T-helper 22 cell (primary cell): ENCODE measurements at places on chromosomes 2 and 18.

GRCh38 chr18:34718610-34719009 lies 8.5 kb downstream of the DTNA start:
- no peak for DNase-seq

GRCh38 chr2:64300066-64300465 lies 153.9 kb upstream of the LGALSL start:
- no peak for DNase-seq

GRCh38 chr2:174965992-174966744 lies 39.0 kb downstream of the CHN1 start:
- DNase-seq = no peak

DNA sequence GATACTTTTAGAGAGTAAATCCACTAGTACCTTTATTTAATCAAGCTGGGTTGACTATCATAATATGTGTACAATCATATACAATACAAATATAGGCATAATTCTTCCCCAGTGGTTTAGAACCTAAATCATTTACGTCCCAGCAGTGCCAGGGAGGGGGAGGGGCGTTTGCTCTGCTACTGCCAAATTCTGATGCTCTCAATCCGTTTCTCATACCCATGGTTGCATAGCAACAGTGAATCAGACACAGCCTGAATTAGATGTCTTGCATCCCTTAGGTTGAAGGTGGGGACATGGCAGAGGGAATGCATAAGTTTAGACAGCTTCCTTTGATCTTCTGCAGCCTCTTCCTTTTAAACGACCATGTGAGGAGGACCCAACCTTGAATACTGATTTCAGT lies 135.4 kb downstream of the ABCA12 start:
- DNase-seq = no peak

- DNase-seq = no peak
These were observed 149.2 kb downstream of the FAM210A start for GRCh38 chr18:13577091-13577697.

DNA sequence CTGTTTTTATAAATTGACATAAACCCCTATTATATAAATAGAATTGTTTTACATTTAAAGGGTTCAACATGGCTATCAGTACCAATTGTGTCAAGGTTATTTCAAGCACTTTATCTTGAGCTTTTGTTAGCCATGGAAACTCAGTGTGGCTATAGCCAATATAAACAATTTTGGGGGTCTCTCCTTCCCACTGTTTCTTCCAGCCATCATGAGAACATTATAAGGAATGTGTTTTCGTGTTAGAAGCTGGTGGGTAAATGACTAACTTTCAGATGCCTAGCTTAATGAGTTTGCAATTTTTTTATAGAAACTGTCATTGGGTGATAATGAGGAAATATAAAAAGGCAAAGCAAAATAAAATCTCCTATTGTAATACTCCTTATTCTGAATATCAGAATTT lies 153.5 kb upstream of the FOSL2 start:
- no peak for DNase-seq

GRCh38 chr2:33336036-33336625 lies 140.3 kb upstream of the RASGRP3 start:
- DNase-seq = no peak

GRCh38 chr2:20588918-20589871 lies 61.7 kb downstream of the HS1BP3 start:
- no peak for DNase-seq

- DNase-seq = no peak
These were observed 19.9 kb downstream of the IL36B start for GRCh38 chr2:113032737-113033136.

GRCh38 chr2:109128048-109128615 lies 873 bp upstream of the SH3RF3 start:
- DNase-seq = no peak

DNA sequence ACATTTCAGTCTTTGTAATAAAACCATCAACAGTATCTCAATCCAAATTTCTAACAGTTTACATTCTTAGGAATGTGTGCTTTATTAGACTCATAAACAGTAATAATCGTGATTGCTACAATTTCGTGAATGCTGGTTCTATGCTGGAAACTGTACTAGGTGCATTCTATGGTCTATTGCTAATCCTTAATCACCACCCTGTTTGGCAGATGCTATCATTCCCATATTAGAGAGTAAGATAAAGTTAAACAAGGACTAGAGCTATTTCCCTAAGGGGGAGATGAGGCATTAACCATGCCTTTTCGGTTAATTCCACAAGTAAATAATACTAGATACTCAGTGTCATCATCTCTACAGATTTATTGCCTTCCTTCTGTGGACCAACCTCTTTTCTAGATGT lies 244.0 kb downstream of the PAX3 start:
- DNase-seq = no peak

DNA sequence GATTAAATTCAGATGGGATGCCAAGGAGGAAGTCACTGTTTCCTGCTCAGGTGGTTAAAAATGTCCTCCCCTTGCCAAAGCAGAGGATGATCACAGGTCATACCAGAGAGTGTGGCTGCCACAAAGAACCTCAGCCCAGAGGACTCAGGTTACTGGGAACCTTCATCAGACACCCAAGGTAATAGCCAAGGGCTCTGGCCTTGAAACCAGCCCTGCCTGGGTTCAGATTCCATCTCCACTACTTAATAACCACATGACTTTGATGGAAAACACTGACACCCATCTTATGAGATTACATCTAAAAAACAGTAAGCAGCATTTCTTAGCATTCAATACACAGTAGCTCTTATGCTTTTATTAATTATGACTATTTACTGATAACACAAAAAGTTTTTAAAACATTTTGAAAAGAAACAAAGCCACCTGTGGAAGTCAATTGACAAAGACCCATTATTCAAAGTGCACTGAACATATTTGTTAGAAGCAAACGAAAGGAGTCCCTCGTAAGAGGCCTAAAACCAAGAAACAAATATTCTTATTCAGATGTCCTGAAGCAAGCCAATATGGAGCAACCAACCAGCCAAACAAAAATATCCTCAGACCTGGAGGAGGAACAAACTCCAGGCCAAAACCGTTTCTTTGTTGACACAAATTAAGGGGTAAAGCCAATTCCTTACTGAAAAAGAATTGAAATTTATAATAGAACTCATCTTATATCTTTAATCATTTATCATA lies 241.5 kb downstream of the RNF152 start:
- no peak for DNase-seq

DNA sequence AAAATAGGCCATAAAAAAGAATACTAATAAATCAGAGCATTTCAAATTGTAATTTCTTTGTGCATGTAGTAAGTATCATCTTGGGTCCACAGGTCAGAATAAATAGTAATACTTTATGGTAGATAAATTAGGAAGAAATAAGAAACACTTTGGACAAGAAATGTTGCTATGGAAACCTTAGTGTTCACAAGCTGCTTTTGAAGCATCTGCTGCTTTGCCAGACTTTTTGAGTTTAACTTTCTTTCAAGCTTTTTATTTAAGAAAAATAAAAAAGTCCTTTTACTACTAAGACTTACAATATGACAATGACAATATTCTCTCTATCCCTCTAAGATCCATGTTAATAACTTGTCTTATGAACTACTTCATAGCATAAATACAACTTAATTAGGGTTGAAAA lies 690.7 kb upstream of the FSHR start:
- no peak for DNase-seq

DNA sequence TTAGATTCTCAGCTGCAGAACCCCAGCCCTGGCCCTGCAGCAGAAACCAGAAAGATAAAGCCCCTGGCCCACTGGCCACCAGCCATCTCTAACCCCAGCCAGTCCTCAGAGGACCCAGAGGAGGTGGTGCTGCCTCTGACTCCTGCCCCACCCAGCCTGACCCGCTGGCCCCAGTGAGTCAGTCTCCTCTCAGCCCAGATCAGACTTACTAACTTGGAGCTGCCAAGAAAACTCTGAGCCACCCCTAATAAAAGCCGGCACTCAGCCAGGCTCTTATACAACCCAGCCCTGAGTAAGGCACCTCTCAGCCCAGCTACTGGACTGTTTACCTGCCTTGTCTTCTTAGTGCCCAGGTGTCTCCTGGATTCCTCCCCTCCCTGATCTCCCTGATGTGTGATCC lies 2.0 kb downstream of the SLC14A2 start:
- no peak for DNase-seq

- no peak for DNase-seq
These were observed 331.6 kb downstream of the CCDC85A start for GRCh38 chr2:56515399-56515798.

DNA sequence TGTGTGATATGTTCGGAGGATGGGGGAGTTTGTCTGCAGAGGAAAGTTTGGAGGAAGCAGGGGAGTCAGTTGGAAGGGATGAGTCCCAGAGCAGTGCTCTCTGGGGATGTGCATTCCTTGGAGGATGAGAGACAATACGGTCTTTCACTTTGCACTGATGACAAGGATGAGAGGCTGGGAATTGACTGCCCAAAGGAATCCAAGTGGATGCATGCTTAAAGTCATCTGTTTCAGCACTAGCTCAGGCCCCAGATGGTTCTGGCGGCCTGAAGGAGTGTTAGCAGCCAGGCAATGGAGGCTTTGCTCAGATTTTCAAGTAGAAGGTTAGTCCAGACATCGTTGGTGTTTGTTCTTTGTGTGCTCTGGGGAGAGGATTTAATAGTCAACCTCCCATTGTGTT lies 100.2 kb downstream of the CRIM1 start:
- DNase-seq = no peak

DNA sequence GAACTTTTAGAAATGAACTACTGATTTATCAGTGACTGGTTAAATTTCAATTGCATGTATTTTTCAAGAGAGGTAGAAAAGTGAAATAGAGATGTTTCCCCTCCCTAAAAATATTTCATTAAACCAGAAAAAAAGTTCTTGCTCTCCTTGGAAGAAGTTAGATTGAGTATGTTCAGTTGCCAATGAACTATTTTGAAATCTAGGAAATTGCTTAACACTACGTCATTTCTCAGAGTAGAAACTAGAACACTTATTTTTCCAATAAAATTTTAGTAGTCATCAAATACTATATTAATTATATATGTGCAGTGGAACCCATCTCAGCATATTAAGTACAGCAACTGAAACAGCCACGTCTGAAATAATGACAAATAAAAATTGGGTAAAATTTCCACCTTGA lies 51.8 kb upstream of the STAT1 start:
- no peak for DNase-seq

DNA sequence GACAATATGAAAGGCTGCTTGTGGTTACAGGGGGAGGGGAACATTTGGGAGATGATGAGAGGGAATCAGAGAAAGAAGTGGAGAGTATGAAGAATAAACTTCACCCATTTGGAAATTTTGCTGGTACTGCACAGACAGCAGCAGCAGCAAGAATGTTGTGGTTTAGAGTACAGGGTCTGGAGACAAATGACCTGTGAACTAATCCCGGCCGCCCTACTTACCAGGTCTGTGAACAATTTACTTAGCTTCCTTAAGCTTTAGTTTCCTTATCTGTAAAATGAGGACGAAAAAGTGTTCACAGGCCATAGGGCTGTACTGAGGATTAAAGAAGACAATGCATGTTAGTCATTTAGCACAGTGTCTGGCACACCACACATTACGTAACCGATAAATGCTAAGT lies 685.4 kb upstream of the CELF4 start:
- no peak for DNase-seq

- no peak for DNase-seq
These were observed 13.8 kb upstream of the SATB2 start for GRCh38 chr2:199471443-199472057.

DNA sequence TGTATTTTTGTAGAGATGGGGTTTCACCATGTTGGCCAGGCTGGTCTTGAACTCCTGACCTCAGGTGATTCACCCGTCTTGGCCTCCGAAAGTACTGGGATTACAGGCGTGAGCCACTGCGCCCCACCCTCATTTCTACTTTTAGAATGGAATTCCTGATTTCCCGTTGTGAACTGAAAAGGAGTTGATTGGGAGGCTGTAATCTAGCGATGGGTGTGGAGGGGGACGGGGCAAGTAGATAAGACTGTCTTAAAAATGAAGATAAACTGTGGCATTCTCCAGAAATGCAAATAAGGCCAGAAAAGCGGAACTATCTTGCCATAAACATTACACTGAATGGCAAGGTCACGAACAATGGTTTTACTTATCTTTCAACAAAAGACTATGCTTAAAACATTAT lies 135.4 kb downstream of the TRIB2 start:
- DNase-seq = no peak

GRCh38 chr2:70328921-70329561 lies 27.2 kb upstream of the FAM136A start:
- no peak for DNase-seq

DNA sequence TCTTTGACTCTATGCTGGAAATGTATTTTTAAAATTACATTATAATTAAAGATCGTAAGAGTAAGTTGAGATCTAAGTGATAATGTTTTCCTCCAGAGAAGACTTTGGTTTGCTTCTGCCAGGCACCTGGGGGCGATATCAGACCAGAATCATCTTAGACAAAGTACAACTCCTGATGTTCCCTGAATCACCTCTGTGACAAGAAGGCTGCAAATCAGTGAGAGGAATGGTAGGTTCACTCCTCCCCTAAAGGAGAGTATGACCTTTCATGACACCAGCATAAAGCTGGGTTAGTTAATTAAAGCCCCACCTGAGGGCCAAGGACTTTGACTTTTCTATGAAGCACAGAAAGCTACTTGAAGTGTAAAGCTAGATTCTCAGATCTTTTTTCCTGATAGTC lies 114.4 kb upstream of the DTNA start:
- no peak for DNase-seq

- DNase-seq = no peak
These were observed 923 bp downstream of the PSMD1 start for GRCh38 chr2:231057590-231057989.

DNA sequence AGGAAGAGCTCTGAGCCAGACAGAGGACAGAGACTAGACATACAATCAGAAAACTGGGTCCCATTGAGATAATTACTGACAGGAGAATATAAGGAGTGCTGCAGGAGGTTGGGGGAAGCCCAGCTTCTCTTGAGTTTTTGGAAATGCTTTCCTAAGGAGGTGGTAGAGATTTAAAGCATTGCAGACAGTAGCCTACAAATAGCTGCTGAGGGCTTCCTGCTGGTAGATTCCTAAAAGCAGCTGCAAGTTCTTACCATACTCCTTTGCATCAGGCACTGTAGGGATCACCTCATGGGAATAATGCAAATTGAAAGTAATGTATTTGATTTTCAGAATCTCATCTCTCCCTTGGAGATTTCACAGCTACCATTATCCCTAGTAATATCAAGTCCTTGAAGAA lies 902.6 kb upstream of the GCFC2 start:
- DNase-seq = no peak

GRCh38 chr18:79754022-79754761 lies 43.5 kb upstream of the KCNG2 start:
- no peak for DNase-seq

GRCh38 chr2:96103761-96104486 lies 12.4 kb downstream of the ADRA2B start:
- no peak for DNase-seq

GRCh38 chr2:241946306-241947003 lies 76.9 kb downstream of the RTP5 start:
- no peak for DNase-seq

- no peak for DNase-seq
These were observed 150.1 kb downstream of the WDSUB1 start for GRCh38 chr2:159136391-159136790.

DNA sequence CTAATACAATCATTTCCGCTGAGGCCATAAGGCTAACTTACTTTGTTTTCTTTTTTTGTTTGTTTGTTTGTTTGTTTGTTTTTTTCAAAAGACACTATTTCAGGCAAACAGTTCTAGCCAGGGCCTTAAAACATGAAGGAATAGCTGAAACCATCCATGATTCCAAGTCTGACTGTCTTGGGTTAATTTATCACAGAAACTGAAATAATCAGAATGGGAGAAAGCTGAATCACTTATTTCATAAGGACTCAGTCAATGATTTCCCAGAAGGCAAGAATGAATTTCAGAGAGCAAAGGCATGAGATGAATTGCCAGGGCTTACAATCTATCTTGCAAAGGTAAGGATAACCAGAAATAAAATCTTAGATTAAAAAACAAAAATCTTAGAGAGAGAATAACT lies 1315.1 kb downstream of the SUCLG1 start:
- DNase-seq = no peak
